Kidney capillary endothelial cell (primary cell): ENCODE measurements at places on chromosomes 16 and 17.

GRCh38 chr16:81511371-81511770 is 66.8 kb downstream of the CMIP start:
- no peak for DNase-seq

GRCh38 chr17:57705921-57706695 is 39.0 kb downstream of the CCDC182 start:
- DNase-seq = no peak

DNA sequence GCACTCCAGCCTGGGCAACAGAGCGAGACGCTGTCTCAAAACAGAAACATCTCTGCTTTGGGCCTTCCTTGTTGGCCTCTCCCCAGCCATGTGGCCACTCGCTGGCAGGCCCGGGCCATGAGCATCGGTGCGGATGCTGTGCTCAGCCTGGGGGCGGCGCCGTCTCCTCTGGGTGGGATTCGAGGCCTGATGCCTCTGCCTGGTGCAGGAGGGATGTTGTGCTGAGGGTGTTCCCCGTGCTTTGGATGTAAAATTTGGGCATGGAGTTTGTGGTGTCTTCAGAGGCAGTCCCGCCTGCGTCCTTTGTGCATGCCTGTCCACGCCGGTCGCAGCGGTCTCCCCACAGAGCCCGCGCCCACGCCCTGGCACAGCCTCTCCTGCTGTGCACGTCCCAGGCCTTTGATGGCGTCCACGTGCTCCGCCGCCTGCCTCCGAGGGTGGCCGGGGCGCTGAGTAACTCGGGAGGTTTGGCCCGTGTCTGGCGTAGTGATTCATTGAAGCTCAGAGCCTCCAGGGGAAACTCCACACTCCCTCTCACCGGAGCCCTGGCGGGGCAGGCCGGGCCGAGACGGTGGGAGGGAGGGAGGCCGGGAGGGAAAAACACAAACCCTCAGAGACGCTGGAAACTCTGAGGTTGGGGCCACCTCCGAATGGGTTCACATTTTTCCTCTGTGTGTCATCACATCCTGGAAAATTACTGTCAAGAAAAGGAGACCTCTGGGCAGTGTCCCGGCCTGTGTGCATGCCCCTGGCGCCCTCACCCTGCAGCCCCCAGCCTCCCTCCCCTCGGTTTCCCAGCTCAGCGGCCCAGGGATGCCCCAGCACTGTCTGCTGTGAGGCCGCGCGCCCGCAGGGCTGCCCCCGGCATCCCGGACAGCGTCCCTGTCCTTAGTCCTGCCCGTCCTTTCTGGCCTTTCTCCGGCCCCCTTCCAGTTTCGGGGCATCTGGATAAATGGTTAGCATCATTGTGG is 19.0 kb downstream of the CENPX start:
- peak; percentile 92 for DNase-seq

DNA sequence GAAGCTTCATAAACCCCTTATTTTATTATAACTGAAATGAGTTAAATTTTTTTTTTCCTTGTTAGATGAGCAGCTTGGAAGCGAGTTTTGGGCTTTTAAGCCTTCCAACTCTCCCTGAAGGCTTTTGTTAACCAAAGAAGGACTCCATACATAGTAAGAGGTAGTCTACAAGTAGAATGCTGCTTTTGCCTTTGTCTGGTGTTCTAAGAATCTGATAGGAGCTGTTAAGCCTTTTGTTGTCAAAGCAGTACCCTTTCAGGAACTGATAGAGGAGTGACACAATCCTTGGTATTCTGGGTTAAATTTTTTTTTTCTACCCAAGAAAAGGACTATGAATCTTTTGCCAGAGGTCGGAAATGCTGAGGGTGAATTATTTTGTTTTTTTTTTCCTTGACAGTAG is 26.1 kb downstream of the MAP2K4 start:
- DNase-seq = no peak

- no peak for DNase-seq
These were observed 48.5 kb downstream of the B9D1 start for GRCh38 chr17:19313746-19314651.

GRCh38 chr16:51820176-51820575 is 669.1 kb upstream of the SALL1 start:
- DNase-seq = no peak
